ENCODE measurements at places on chromosomes 5 and 9.

DNA sequence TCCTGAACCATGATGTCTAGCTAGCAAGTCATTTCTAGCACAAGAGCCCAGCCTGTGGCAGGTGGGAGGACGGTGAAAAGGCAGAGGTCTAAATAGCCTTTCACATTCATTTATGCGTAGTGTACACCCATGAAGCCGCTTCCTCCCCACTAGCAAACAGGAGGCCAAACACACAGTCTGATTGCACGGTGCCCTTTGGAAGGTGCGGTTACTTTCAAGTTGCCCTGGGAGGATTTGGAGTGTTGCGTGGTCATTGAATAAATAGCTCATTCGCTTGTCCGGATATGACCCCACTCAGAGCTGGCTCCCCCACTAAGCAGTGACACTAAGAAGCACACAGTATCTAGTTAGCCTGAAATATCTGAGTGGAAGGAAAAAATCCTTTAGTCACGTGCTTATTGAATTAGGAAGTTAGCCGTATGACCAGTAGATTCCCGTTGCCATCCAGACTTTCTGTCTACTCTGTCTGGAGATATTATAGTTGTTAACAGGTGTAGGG, 664 bp upstream of the ARSB start:
- DNase-seq = no peak

- no peak for DNase-seq
Observed at GRCh38 chr5:158563760-158564390, 535.8 kb downstream of the EBF1 start.

DNA sequence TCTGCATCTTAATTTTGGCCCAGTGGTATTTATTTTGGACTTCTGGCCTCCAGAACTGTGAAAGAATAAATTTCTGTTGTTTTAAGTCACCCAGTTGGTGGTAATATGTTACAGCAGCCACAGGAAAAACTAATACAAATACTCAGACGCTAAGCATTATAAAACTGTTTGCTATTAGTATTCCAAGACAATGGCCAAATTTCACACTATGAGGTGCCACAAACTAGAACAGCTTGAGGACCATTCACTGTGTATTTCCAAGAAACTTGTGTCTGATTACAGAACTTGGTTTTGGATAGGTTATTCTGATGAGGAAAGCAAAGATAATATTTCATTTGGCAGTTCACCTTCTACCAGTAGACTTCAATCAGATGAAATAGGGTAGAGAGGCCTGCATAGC, 16.3 kb upstream of the ISOC1 start:
- DNase-seq = no peak

DNA sequence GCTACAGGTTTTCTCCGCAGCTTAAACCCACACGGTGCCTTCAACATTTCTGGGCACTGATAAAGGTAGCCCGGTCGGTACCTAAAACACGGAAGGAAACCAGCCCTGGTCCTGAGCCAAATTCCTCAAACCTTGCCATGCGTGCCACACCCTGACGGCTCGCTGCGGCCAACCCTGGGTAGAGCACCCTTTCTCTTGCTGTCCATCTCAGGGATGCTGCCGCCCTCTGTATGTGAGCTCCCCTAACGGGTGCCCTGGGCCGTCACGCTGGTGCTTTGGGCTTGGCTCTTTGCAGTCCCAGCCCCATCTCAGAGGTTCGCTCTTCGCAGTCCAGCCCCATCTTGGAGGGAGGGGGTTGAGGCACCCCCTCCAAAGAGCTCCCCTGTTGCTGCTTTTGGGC, 43.9 kb downstream of the PNPLA7 start:
- no peak for DNase-seq

DNA sequence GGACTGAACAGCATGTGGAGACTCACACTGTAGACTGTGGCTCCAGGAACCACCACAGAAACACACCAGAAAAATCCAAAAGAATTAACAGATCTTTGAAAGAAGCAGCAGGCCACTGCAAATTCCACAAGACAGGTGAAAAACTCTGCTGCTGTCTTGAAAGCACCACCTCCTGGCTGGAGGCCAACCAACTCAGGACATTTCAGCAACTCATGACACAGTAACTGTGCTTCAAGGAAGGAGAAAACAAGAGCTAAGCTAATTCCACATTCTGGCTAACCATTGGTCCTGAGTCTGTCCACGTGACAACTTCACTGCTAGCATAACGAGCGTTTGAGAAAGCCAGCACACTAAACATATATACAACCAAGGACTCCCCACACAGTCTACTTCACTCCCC, 625.1 kb downstream of the PRELID2 start:
- DNase-seq = no peak

- DNase-seq = no peak
Observed at GRCh38 chr9:125760537-125760936, 13.4 kb downstream of the PBX3 start.

GRCh38 chr5:109964136-109964535, 274.4 kb downstream of the MAN2A1 start:
- DNase-seq = no peak

DNA sequence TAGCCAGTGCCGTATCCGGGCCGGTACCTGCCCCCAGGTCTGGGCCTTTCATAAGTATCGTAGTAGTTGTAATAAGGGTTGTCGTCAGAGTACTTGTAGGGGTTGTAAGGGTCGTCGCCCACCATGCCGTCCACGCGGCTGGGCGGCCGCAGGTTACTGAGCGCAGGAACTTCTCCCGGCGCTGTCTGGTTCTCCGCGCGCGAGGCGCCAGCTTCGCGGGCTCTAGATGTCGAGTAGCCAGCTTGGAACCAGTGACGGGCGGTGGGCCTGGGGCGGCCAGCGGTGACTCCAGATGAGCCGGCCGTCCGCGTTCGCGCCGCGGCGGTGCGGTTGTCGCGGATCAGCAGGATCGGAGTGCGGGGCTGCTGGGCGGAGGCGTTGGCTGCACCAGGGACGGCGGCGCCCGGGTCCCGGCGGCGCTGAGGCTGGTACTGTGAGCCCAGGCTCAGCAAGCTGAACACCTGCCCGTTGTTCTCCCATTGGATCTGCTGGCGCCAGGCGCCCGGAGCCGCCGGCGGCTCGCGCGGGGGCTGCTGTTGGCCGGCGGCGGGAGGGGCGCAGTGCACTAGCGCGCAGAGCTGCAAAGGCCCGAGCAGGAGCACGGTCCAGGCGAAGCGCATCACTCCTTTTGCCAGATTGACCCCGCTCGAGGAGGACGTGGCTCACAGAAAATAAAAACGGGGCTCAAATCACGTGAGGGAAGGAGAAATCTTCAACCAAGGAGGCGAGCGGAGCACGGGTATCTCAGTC, 518 bp downstream of the LOX start:
- no peak for DNase-seq

GRCh38 chr5:103605277-103605676, 42.7 kb upstream of the NUDT12 start:
- no peak for DNase-seq

GRCh38 chr9:116005205-116005604, 148.4 kb upstream of the PAPPA start:
- DNase-seq = no peak

DNA sequence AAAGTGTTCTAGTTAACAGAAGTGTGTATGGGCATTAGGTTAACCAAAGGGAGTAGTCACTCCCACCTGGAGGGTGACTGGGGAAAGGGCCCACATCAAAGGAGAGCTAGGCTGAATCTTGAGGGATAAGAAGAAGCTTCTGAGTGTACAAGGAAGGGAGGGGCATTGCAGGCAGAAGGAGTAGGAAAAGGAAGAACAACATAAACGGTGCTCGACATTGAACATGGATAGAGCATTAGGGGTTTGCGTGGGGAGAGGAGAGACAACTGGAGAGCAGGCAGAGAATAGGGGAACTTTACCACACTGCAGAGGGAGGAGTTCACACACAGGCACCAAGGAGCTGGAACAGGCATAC, 5.3 kb upstream of the GLRX start:
- no peak for DNase-seq

DNA sequence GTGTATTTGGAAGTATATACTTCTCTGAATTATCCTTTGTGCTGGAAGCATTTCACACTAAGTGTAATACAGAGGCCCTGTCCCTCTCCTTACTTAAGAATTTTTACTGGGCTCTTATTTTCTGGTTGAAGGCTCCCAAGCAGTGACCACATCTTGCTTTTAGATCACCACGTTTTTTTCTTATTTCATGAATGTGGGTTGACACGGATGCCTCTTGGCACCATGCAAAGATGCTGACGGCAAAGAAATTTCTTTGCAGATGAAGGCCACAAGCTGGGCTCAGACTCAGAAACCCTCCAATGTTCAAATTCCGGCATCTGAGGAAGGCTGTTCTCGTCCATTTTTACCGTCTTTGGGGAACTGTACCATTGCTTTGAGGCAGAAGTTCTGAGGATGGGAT, 168.5 kb downstream of the HMHB1 start:
- DNase-seq = no peak

DNA sequence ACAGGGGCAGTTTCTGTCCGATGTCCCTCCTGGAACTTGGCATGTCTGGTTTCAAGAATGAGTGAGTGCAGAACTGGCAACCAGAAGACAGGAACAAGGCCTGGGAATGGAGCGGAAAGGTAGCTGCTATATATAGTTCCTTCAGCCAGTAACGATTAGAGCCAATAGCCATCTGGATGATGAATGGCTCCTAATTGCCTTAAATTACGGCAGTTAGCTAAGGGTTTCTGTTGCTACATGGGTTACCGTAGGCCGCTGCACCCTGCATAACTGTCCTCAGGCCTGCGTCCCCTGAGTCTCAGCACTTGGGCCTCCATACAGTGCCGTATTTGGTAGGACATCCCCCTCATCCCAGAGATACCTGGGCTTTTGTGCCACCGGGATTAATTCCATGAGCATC, 29.4 kb downstream of the WWC1 start:
- DNase-seq = no peak

DNA sequence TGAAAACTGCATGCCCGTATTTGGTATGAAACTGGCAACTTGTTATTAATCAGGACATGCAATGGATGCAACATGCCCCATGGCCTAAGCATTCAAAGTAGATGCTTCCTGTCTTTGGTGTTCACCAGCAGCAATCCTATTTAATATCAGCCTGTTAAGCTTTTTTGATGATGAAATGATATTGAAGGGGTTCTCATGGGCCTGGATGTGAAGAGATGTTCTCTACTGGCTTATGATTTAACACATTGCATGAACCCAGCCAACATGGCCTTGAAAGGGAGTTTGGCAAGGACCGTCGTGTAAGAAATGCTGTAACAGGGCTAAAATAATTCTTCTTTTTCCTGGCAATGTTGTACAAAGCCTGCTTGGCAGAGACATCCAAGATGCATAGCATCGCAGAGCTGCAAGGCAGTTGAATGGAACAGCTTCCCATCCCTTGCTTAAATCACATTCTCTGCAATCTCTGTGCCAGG, 111.2 kb downstream of the SMARCA2 start:
- no peak for DNase-seq

DNA sequence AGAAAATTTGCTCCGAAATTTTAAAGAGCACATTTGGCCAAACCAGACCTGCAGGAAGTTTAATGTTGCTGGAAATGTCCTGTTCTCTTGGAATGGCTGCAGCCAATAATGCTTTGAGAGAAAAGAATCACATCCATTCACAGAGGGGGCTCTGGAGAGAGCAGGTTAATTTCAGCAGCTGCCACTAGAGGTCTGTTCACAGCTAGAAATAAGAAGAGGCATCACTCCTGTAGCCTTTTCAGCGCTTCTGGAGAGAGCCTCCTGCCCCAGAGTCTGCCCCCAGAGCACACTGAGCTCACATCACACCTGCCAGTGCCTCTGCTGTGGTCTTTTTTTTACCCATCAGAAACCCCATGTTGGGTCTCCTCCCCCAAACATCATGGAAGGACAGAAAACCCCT, 124.8 kb upstream of the RAD23B start:
- no peak for DNase-seq

DNA sequence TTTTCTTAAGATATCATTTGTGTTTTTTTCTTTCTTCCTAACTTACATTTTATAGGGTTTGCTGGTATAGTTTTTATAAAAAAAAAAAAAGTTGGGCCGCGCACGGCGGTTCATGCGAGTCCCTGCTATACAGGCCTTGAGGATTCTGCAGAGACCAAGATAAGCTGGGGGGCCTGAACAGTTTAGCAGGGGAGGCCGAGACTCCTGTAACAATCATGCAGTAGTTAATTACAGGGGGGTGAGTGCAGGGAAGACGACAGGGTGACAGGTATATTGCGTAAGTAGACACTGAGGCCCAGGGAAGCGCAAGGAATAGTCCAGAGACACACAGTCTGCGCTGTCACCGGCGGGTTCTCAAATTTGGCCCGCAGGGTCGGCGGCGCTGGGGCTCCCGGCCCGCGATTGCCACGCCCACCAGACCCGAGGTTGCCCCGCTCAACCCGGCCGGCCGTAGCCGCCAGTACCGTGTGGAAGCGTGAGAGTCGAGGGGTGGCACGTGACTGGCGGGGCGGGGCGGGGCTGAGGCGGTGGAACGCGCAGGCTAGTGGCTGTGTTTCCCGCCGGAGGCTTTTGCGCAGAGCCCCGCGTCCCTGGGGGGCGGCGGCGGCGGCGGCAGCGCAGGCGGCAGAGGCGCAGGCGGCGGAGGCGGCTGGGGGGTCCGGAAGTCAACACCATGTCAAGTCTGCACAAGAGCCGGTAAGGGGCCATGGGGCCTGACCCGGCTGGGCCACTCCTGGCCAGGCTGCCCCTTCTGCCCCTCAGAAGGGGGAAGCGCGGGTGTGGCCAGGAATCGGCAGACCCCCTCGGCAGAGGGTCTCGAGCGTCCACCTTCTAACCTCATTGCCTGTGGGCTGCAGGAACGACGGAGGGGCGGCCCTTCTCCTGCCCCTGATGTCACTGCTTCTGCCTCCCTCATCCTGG, at the start of gene TBC1D13:
Gene TBC1D13, plus strand, starts transcription at position 573 of the 921 bp plus-strand sequence. Its CDS starts 101 bp downstream, at position 674.
- peak; percentile 84 for DNase-seq

DNA sequence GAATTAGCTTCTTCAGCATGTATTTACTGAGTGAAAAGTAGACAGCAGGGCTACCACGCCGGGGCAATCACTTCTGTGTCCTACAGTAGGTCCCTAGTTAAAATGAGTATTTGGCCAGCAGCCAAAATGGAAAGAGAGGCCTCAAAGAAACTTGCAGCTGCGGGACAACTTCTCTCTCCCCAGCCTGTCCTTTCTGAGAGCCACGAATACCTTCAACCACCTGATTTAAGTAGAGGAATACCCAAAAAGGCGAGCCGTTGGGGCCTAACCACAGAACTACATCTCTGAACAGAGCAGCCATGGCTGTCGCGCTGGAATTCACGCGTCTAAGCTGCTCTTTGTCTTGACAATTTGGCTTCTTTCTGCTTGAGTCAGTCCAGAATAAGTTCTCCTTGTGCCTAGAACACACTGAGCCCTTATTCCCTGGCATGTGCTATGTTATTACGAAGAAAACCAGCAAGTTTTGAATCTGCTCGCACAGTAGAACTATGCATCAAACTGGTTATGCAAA, 43.8 kb upstream of the GOLPH3 start:
- no peak for DNase-seq

- no peak for DNase-seq
Observed at GRCh38 chr5:131068076-131068475, 97.0 kb downstream of the HINT1 start.

- DNase-seq = no peak
Observed at GRCh38 chr9:27451207-27451797, 72.8 kb upstream of the IFNK start.

- no peak for DNase-seq
Observed at GRCh38 chr9:133004091-133004998, 25.9 kb downstream of the GFI1B start.
